IPS DF 6.9 (cell line): ENCODE measurements at places on chromosomes 1 and 21.

DNA sequence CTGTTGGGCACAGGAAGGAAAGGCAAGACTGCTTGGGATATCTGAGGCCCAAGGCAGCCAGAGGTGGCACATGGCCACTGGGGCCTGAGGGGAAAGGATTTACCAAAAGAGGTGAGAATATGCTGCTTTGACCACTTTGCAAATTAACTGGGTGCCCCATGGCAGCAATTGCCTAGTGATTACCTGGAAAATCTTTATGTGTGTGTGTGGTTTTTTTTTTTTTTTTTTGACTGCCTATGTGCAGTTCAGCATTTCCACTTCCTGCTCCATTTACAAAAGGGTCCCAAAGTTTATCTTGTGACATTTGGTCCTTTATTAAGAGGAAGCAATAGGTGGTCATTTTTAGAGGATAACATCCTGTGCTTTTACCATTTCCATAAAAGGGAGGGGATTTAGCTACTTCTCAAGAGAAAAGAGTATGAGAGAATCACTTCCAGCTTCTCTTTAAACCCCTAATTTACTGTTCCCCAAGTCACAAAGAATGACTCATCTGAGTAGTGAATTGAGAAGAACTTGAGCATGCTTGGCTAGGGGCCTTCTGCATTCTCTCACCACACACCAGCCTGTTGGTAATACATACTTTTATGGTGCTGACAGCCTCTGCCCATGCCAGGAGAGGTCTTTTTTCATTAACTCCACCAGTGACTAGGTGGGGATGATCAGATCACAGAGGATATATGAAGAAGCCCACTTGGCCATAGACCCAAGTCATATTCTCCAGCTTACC lies 52.1 kb downstream of the SYDE2 start:
- no peak for DNase-seq

GRCh38 chr1:171251042-171251951 lies 3.0 kb downstream of the FMO1 start:
- DNase-seq: no peak

- no peak for DNase-seq
These were observed 11.3 kb downstream of the LRRC47 start for GRCh38 chr1:3785045-3785444.

GRCh38 chr1:59173721-59174120 lies 123.2 kb upstream of the FGGY start:
- DNase-seq: no peak

DNA sequence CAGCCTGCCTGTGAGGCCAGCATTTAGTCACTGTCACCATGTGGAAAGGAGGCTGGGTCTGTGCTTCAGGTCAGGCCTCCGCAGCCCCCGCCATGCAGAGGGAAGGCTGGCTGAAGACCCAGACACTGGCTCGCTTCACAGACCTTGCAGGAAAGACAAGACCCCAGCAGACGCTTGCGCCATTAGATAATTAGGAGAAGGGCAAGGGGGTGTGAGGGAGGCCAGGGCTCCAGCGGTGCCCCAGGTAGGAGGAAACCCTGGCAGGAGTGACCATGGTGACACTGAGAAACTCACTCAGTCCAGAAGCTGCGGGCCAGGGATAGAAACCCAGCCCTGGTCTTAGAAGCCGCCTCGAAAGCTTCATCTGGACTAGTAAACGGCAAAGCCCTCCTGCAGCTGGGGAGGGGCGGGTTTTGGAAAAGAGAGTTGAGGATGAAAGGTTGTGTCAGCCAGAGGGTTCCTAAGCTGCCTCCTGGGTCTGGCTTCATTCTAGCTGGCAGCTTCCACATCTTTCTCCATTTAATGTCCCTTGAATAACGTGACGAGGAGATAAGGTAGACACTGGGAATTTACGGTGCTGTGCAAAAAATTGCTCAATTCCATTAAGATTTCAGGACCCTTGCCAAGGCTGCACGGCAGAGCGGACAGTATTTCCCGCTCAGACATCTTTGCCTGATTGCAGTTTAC lies 294.1 kb upstream of the VAMP3 start:
- DNase-seq: no peak
